ENCODE measurements at places on chromosomes 2 and 18.

DNA sequence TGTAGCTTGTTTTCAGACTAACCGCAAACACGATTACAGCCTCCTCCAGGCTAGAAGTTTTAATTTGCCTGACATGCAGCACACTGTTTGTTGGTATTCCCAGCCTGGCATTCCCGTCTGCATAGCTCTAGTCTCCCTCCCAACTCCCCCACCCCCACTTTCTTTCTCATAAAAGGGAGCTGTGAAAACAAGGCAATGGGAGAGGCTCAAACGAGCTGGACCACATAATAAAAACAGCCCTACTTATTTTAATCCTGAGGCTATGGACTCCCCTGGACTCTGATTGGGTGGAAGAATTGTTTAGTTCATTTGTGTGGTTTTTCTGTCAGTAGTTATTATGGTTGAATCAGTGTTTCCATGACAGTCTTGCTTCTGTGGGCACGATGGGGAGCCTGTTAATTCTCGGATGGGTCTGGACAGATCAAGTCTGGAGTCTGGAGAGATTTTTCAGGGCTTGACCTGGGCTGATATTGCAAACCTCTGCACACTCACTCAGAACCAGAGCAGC is 1.2 kb downstream of the STON1 start:
- DNase-seq = no peak

- DNase-seq = no peak
These were observed 42.2 kb downstream of the FRZB start for GRCh38 chr2:182824056-182824766.

GRCh38 chr2:195709901-195710806 is 53.1 kb downstream of the SLC39A10 start:
- no peak for DNase-seq

GRCh38 chr18:23887035-23887434 is 127.5 kb upstream of the TTC39C start:
- no peak for DNase-seq

DNA sequence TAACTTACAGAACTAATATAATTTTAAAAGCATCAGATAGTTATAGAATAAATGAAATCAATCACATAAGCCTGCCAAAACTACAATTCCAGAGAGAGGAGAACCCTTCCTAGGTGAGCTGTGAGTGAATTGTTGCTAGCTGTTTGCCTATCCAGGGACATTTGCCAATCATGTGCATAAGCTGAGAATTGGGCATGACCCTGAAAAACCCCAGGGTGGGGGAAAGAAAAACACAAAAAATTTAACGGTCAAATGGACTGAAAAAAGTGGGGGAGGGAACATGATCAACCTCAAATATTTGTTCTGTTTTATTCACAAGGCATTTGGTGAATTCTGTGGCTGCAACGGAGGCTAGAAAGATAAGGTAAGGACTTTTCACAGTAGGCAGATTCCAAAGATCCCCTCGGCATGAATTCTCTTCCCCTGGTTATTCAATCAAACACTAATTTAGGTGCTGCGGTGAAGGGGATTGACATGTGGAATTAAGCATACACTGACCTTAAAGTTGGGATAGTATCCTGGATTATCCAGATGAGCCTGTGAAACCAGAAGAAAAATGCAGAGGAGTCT is 203.9 kb upstream of the RGPD4 start:
- DNase-seq = no peak

DNA sequence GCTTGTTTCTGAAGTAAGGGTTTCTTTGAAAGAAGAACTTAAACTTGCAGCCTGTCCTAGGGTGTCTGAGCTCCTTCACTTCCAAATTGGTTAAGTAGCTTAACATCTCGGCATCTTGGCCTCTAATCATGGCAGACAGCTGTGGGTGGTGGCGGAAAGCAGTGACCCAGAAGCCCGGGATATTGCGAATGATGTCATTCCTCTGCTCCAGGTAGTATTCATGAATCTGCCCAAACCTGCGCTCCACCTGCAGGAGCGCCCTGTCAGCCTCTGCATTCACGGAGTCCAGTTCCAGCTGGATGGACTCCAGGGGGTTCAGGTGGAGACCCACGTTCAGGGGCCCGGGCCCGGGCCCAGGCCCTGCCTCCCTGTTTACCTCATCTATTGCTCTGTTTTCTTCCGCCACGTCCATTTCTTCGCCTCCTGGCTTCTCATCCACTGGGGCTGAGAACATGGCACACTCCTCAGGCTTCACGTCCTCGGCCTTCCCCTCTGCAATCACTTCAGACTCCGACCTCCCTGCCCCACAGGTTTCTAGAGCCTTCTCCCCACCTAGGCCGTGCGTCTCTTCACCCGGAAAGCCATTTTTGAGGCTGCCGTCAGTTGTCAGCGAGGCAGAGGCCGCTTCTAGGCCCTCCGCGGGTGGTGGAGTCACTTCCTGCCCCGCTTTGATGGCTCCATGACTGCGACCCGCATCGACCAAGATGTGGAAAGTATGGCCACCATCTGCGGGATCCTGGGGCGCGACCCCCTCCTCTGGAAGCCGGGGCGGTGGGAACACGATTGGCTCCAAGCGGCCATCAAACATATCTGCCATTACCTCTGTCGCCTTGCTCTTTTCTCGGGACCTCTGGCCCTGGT is 569 bp downstream of the TSPYL6 start:
- DNase-seq = no peak

DNA sequence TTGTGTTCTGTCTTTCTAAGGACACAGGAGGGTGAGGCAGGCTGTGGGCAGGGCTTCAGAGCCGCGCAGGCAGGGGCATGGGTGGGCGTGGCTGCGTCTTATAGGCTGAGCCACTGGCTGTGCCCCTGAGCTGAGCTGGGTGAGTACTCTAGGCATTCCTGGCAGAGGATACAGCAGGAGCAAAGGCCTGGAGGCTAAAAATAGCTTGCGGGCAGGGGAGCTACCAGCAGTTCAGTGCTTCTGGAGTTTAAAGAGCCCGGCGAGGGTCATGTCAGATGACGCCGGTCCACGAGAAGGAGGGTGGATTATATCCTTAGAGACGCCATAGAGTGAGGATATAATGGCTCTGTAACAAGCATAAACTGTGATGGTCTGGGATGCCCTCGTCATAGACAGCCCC is 31.5 kb upstream of the PDIA6 start:
- no peak for DNase-seq

DNA sequence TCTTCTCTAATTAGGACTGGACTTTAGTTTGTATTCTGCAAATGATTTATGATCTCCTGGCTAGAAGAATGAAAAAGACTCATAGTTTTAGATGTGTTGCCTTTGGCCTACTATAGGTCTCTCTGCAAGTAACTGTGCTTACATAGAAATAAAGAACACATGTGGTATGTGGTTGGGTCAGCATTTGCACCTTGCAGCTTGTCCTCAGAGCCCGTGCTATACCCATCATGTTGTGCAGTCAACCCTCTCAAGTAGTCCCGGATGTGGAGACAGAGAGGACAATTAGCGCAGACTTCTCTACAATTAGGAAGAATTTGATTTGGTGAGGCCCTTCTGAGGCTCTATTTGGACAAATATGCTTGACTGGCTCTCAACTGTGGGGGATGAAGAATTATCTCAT is 203.7 kb upstream of the ITGA4 start:
- no peak for DNase-seq

DNA sequence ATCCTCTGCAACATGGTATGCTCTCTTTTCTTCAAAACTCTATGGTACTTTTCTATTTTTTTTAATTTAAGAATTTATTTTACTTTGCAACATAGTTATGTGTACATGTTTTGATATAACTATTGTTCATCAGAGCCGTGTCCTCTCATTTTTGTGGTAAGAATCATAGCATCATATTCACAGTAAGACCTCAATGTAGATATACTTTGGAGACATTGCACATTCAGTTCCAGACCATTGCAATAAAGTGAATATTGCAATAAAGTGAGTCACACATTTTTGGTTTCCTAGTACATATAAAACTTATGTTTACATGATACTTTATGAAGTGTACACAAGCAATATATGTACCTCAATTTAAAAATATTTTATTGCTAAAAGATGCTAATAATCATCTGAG is 22.7 kb upstream of the LINC00305 start:
- no peak for DNase-seq

- no peak for DNase-seq
These were observed 28.7 kb upstream of the MGAT5 start for GRCh38 chr2:134225173-134225572.

DNA sequence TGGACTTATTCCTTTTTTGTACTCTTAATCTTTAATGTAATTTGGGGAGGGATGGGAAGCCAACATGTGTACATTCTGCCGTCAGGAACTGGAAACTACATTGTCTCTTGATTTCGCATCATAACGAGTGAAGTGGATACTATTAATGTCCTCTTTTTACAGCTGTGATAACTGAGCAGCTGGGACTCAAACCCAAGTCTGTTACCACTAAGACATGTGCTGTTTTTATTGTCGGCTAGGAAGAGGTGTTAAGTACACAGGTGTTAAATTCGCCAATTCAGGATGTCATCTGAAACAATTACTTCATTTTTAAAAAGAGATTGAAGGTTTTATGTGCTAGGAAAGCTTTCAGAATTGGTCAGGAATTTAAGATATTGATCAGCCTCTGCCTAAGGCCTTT is 6.9 kb downstream of the GMCL1 start:
- DNase-seq = no peak

DNA sequence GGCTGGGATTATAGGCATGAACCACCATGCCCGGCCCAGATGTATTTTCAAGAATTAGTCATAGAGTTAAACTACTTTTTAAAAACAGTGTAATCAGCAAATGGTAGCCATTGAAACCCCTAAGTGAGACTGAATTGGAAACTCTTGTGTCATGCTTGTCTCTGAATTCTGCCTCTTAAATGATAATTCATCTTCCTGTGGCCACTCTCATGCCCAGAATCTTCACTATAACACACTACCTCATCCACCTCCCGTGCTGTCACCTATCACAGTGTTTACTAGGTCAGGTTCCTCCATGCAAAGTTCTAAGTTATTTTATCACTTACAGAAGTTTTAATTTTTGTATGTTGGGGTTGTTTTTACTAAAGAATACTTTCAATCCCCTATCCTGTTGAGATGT is 197.5 kb downstream of the PHLPP1 start:
- no peak for DNase-seq

- DNase-seq = no peak
These were observed 90.1 kb downstream of the DPP4 start for GRCh38 chr2:161983866-161984265.

DNA sequence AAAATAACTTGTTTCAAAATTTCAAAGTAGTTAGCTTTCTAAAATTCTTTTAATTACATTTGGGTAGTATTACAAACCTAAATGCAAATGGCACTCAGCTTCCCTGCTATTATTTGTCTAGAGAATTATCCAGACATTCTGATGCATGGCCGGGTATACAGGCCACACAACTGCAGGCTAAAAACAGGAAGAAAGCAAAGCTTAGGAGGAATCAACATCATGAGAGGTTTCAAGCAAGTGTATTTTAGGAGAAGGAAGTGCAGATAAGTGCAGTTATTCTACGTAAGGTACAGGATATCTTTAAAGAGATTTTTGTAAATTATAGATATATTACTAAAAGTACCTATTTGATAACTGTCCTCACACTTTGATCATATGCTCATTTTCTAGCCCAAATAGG is 46.8 kb upstream of the RNU4ATAC start:
- no peak for DNase-seq

DNA sequence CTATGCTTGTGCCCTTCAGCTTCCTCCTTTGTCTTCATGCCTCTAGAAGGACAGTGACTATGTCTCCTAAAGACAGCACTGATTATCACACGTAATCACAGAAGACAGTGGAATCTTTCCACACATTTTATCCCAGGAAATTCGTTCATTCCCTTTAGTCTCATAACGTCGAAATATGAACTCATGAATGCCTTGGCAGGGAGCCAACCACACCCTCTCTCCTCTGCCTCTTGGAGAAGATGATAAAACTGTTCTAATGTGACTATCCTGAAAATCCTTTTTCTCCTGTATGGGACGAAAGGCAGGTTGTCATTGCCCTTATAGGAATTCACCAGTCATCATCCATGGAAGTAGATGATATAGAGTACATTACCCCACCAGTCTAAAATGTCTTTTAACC is 726.6 kb upstream of the FANCL start:
- no peak for DNase-seq

- DNase-seq = no peak
These were observed 89.9 kb downstream of the SOX11 start for GRCh38 chr2:5782103-5782502.

GRCh38 chr2:27996156-27996922 is 105.8 kb downstream of the BABAM2 start:
- no peak for DNase-seq

GRCh38 chr2:164717000-164717803 is 95.9 kb upstream of the GRB14 start:
- no peak for DNase-seq

DNA sequence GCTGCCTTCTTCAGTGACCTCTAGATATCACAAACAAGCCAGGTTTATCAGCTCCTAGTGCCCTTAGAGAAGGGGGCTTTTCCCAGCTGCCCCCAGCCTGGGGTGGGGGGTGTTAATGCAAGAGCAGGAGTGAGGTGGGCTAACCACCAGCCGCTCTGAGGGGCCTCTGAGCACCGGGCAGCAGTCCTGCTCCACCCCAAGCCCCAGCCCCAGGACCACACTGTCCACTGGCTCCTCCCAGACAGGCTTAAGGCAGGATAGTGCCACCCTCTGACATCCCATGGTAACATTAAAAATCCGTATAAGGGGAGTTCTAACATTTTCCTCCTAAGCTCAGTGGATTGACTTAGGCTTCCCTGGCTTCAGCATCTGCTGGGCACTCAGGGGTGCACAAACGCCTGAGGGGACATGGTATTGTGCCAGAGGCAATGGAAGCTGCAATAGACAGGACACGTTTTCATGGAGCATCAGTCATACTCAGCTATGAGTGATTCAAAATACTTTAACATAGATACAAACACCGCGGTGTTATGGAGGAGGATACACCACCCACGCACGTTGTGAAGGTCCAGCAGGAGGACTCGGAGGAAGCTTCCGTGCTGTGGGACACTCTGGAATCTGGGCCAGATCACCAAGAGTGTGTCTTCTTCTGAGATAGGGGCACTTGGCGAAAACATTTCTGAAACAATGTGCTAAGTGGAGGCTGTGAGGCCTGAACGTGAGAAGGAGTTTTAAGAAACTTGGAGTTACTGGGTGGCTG is 112.7 kb upstream of the EPC2 start:
- no peak for DNase-seq

DNA sequence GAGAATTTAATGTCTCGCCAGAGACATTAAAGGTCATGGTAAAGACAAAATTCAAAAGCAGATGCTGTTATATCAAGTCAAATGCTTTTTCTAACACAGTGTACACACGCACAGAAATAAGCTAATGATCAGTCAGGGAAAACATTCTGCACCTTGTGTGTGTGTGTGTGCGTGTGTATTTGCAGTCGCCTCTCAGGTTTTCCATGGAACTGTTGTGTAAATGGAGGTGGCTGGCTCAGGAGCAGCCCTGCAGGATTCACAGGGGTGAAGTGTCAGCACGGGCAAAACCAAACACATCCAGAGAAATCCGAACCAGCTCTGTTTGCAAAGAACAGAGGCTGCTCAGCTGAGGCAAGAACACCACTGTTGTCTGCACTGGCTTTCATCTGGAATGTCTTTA is 76.2 kb upstream of the YWHAQ start:
- DNase-seq = no peak

Measured in CD4-positive, alpha-beta T cell treated with Interleukin-17A for 1 hour (primary cell).